ENCODE measurements at places on chromosomes 12 and 14.

GRCh38 chr14:105096206-105096875, 31.1 kb upstream of the GPR132 start:
- no peak for DNase-seq

DNA sequence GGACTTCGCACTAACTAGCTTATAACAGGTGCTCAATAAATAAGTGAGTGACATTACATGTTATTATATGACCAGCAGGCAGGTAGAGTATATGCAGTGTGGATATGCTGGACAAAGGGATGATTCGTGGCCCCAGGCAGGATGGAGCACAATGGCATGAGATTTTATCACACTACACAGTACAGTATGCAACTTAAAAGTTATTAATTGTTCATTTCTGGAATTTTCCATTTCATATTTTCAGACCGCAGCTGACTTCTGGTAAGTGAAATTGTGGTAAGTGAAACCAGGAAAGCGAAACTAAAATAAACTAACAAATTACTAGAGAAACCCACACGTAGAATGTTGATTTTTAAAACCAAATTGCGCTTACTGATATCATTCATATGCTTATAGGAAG, 3.3 kb downstream of the PARP11 start:
- DNase-seq = no peak

DNA sequence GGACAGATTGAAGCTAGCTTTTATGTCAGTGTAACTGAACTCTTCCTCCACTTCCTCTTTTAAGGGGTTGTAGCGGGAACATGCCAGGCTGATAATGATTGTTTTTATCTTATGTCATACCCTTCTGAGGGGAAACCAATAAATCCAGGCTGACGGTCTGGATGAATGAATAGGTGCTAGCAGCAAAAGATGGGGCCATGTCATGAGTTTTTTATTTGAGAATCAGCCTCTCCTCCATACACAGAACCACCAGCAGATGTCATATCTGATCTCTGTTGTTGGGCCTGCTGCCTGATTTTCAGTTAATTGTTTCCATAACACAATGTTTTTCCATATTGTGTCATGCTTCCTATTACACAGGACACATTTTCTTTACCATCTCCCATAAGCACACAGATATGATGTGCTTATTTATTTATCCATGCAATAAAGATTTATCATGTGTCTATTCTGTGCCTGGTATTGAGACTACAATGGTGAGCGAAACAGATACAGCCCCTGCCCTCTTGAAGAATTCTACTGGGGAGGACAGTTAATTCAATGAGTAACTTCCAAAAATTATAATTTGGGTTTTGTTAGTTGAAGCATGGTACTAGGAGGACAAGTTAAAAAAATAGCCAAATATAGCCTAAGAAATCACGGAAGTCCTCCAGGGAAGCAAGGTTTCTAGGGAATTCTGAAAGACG, 33.6 kb upstream of the CRY1 start:
- peak; percentile 33 for DNase-seq

- no peak for DNase-seq
Observed at GRCh38 chr14:76067536-76067935, 82.0 kb downstream of the IFT43 start.

- no peak for DNase-seq
Observed at GRCh38 chr12:120339256-120339655, 11.7 kb upstream of the PLA2G1B start.

DNA sequence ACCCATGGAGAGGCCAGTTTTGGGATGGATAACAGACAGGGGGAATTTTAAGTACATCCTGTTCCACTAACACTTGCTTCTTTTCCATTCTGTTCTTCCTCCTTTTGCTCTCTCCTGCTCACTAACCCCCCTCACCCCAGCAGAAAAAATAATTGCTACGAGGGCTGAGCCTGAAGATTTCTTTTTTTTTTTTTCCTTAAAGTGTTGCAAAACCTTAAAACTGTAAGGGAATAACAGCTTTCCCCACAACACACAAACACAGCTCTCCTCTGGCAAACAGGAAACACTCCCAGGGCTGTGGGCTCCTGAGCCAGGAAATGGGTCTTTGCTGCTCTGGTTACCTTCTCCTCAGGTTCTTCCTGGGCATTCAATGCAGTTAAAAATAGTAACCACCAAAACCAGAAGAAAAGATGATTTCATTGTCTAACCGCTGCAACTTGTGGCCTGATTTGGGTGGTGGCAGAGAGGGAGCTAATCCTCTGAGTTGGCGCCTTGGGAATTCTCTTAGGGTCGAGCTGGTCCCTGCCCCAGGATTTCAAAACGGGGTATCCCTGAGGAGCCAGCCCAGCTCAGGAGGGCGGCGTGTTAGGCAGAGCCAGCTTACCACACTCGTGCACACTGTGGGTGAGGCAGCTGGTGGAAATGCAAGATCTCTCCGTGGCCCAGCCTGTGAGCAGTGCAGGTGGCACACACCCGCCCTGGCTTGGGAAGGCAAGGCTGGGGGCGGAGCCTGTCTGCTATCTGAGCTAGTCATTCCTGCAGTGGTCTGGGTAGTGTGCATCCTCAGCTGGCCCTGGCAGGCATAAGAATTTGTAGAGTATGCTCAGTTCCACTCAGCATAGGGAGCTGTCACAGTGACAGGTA, 17.1 kb upstream of the EMP1 start:
- DNase-seq = peak; percentile 56

DNA sequence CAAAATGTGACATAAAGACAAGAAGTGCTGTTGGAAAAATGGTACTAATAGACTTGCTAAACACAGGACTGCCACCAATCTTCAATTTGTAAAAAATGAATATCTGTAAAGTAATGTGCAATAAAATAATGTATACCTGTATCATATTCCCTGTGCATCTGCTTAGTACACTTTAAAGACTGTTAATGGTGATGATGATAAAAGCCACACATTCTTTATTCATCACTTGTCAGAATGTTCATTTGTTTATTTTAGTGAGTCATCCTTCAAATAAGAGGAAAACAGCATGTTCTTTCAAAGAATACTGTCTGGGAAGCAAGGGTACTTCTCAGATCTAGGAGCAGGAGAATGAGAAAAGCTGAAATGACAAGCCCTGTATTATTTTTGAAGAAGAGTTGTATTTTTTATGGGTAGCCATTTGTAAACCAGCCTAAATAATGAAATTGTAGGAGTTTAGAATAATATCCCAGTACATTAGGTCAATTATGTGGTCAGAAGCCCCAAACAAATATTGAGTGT, 78.3 kb upstream of the PSMA6 start:
- DNase-seq = peak; percentile 19

GRCh38 chr12:101231636-101232035, 21.6 kb upstream of the SLC5A8 start:
- DNase-seq = no peak

GRCh38 chr14:99072956-99073355, 199.0 kb downstream of the BCL11B start:
- DNase-seq = no peak

DNA sequence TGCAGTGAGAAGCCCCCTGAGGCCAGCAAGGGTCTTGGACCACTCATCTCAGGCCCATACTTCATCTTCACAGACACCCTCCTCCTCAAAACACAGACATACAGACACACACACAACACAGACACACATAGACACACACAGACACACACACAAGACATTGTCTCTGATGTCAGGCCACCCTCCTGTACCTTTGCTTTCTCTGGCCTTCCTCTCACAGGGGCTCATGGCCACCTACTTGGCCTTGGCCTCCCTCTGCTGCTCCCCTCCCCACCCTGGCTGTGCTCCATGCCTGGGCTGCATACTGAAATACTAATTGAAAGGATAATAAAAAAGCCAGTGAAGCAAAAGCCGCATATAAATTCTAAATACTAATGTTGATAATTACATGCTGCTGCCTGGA, 1.6 kb upstream of the SYNDIG1L start:
- no peak for DNase-seq

DNA sequence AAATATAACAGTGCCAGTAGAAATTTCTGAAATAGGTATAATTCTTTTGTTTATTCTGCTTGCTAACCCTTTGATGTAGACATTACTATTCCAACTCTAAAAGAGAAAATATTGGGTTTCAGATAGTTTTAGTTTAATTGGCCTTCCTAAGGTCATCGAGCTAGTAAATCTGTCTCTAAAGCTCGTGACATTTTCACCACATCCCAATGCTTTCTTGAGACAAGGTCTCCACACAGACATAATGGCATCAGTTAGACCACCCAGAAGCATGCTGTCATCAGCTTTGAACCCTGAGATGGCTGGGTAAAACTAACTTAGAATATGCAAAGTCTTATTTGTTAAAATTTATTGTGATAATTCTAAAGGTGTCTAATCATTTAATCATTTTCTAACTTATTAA, 52.0 kb downstream of the PIK3C2G start:
- DNase-seq = no peak

- DNase-seq = no peak
Observed at GRCh38 chr12:119259484-119259883, 75.0 kb upstream of the CCDC60 start.

- DNase-seq = peak; percentile 23
Observed at GRCh38 chr12:59834659-59835474, 239.0 kb downstream of the SLC16A7 start.

DNA sequence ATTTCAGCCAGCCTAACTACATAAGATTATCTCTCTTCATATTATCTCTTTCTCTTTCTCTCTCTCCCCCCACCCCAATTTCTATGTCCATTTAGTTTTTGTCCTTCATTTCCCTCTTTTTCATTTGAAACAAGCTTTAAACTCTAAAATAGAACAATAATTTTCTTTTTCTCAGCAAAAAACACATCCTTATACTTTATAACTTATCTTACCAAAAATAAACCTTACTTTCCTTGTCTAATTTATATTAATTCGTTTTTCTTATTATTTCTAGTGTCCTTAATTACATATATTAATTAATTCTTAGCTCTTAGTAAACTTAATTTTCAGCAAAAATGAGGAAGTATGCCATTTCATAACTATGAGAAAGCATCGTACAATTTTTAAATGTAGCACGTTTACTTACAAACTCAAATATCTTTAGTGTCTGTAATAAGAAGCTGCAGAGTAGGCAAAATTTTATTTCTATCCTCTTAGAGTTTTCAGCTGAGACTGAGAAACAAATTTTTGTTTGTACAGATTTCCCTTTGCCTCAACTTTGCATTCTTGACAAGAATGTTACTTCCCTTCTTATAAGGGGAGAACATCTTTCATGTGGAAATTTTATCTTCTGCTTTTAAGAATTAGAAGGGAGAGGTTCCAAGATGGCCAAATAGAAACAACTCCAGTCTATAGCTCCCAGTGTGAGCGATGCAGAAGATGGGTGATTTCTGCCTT, 65.1 kb upstream of the ST8SIA1 start:
- DNase-seq = no peak

DNA sequence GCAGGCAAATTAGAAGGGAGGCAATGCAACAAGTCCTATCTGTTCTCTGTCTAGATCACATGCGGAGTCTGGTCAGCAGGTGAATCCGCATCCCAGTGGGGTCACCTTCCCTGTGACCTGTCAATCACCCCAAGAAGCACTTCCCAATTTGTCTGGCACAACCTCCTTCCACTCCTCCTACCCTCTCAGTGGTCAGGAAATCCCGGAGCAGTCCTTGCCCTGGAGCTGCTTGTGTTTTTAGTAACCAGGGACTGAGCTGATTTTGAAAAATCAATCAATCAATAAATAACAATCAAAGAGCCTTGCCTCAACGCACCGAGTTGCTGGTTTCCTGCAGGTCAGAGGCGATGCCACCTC, 572 bp upstream of the ACSS3 start:
- peak; percentile 13 for DNase-seq

DNA sequence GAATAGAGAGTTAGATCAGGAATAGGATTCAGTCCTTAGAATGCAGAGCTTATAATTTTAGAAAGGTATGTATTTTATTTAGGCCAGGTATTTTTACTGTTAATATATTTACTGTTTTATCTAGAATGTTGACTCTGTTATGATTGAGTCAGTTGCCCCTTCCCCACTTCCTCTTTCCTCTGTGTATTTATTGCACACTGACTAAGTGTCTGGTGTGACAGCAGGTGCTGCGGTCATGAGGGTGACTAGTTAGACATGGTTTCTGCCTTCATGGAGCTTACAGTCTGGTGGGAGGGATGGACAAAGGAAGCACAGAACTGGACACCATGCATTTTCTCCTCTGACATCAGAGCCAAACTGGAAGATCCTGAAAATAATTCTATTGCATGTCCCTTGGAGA, 159.8 kb downstream of the CACNA1C start:
- no peak for DNase-seq

DNA sequence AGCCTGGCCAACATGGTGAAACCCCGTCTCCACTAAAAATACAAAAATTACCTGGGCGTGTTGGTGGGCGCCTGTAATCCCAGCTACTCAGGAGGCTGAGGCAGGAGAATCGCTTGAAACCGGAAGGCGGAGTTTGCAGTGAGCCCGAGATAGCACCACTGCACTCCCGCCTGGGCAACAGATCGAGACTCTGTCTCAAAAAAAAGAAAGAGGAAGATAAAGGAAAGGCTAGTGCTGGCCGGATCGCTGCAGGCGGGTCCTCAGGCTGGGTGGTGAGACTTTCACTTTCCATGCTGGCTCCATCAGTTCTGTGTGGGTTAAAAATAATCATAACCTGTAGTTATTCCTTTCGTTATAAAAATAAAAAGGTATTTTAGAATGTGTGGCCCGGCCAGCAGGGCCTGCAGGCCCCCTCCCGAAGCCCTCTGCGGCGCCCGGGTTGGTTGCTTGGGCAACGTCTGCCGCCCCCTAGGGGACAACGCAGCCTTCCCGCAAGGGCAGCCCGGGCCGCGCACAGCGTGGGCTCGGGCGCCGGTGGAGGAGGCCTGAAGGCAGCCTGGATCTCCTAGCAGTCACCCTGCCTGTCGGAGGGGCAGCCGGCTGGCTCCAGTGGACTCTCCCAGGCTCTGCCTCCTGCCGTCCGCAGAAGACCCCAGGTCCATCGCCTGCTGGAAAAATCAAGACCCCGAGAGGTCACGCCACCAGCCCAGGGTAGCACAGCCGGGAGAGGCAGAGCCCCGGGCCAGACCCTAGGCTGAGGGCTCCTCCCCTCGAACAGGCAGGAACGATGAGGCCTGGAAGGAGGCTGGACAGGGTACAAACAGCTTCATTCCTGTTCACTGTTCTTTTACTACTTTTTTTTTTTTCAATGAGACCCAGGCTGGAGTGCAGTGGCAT, 5.0 kb upstream of the SLC25A47 start:
- DNase-seq = peak; percentile 93

DNA sequence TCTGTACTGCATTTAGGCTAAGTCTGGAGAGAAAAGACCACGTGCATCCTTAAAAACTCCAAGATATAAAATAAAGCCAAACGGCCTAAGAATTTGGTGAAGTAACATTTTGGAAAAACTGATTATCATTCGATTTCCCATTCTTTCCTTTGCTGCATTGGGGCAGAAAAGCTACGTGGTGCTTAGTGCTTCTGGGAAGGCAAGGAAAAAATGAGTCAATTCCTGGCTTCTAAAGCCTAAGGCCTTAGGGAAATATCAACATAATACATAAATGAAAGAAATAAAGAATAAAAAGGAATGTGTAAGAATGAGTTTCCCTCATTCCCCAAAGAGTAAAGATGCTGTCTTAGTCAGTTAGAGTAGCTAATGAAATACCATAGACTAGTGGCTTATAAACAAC, 520.5 kb downstream of the GLT1D1 start:
- DNase-seq = no peak

- no peak for DNase-seq
Observed at GRCh38 chr12:64955746-64956145, 131.3 kb downstream of the TBC1D30 start.

Measured in GM03348 (cell line).